LoVo (cell line): ENCODE measurements at places on chromosomes 5 and 9.

GRCh38 chr9:133995012-133995896 lies 3.1 kb upstream of the VAV2 start:
- DNase-seq, result no peak

GRCh38 chr5:113092683-113093082 lies 116.1 kb downstream of the DCP2 start:
- DNase-seq, result no peak

GRCh38 chr5:155699385-155699784 lies 627.6 kb upstream of the SGCD start:
- no peak for DNase-seq

DNA sequence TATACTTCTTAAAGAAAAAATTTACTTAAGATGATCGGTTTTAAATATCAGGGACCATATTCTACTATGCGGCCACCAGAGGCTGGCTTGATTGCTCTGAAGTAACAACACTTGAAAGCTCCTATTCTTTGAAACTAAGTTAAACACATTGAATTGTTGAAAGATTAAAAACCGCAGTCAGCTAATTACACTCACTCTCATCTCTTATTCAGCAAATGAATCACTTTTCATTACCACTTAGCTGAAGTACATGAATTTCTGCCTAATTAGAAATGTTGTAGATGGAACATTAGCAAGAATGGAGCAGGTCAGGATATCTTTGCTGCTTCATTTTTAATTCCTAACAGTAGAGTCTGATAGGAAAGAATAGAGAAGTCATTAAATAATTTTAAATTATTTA lies 42.3 kb downstream of the LSM11 start:
- no peak for DNase-seq

DNA sequence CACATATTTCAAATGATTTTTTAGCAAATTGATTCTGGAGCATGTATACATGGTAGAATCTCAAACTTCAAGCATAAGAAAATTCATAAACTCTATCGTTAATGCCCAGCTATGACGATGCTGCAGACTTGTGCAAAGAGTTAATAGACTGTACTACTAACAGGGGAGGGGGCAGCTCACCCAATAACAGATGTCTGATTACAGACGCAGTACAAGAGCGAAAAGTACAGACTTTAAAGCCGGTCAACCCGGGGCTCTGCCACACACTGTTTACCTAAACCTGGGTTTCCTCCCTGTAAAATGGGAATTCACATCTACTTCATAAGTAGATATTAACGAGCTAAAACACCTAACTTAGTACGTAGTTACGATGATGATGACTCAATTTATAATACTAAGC lies 651 bp downstream of the TRIM23 start:
- DNase-seq, result no peak

DNA sequence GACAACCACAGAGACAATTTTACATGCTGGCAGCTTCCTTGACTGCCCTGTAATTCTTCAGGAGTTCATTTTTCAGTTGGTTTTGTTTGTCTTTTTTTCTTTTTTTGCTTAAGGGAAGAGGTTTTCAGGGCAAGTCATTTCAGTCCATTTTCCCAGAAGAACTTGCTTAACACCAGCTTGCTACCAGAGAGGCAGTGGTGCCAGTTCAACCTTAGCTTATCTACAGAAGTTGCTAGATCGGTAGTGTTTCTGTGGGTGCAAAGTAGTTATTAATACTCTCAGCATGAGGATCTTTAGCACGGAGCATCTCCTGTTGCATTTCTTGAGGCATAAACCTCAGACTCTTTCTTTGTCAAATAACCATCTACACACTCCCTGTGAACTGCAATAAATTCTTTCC lies 1.1 kb downstream of the SPEF2 start:
- no peak for DNase-seq

DNA sequence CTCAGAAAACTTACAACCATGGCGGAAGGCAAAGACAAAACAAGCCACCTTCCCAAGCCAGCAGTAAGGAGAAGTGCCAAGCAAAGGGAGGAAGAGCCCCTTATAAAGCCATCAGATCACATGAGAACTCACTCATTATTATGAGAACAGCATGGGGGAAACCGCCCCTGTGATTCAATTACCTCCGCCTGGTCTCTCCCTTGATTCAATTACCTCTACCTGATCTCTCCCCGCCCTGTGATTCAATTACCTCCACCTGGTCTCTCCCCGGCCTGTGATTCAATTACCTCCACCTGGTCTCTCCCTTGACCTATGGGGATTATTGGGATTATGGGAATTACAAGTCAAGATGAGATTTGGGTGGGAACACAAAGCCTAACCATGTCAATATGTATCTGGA lies 467.3 kb upstream of the FTMT start:
- no peak for DNase-seq

DNA sequence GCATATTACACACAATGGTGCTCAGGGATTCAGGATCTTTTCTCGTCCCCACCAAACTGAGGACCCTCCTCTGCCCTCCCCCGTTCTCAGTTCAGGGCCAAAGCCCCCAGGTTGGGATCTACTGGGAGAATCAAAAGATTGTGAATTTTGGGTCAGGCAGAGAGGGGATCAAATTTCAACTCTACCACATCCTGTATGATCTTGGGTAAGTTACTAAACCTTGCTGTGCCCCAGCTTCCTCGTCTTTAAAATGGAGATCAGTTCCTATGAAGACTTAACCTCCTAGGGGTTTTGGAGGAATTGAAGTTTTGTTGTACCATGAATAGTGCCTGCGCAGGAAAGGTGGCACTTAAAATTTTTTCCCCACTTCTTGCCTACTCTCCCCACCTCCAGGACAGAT lies 62.4 kb downstream of the RAI14 start:
- no peak for DNase-seq

DNA sequence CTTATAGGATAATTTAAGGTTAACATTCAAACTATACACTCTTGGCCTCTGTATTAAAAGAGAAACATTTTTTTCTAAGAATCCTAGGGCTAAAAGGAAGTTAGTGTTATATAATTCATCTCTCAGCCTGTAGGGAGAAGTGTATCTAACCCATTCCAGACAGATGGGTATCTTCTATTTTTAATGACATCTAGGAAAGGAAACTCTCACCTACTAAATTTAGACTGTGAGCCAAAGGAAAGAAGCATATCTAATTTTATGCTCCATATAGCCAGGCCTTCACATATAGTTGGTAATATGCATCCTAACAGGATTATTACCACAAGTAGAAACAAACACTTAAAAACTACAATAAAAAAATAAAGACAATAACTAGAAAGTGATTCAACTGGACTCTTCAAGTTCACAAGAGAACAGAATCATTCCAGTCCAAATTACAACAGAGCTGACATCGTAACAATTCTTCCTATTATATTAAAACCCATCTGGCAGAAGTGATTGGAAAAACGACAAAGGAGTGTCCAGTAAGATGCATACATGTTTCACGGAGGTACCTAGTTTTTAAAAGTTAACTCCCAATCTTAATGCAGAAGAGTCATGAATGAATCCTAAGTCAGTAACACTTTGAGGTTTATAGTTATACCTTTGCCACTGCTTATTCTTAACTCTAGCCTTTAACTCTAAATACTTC lies 39.4 kb downstream of the SCAI start:
- DNase-seq, result no peak

GRCh38 chr9:18485714-18486113 lies 11.8 kb downstream of the ADAMTSL1 start:
- no peak for DNase-seq

GRCh38 chr9:21317956-21318923 lies 13.1 kb upstream of the IFNA5 start:
- peak; percentile 67 for DNase-seq

- no peak for DNase-seq
Observed at GRCh38 chr9:94925751-94926430, 199.4 kb downstream of the AOPEP start.

- no peak for DNase-seq
Observed at GRCh38 chr9:97440160-97440559, 28.3 kb downstream of the TDRD7 start.

DNA sequence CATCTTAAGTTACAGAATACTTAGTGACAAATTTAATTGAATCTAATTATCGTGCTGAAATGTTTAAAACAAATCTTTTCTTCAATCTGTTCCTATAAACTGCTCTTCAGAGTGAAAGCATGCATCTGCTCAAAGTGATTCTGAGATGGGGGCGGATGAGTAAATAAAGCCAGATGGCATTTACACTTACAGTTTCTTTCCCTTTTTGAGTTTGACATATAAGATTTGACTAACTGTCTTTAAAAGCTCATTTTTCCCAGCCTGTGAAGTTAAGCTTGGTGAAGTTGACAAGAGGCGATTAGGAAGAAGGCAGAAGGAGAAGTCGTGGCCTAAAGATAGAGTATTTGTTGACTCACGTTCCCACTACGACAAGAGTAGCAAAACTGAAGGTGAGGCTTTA lies 137.4 kb downstream of the LPAR1 start:
- DNase-seq, result no peak

GRCh38 chr9:89374176-89374575 lies 55.9 kb downstream of the SECISBP2 start:
- no peak for DNase-seq

DNA sequence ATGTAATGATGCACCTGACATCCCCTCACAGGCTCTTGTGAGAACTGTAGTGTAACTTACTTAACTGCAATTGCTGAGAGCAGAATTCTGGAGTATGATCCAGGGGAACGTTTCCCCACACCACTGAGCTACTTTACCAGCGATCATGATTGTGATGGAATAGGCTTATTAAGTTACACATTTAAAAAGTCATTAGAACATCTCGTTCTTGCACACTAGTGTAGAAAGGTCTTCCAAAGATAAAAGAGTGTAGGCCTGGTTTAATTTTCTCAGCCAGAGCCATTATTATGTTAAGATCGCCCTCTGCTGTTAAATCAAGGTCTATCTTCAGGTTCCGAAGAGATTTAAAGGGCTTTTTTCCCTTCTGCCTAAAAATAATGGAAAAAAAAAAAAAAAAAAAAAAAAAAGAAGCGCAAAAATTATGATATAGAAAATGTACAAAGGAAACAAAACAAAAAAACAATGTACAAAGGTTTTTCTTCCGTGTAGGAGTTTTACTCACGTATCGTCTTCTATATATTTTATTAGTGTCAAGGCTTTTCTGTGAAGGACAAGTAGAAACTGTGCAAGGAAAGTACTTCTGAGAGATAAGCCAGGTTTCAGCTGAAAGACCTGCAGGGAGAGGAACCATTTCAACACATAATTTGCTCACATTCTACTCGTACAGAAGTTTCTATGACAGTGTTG lies 18.6 kb upstream of the MOB3B start:
- no peak for DNase-seq

DNA sequence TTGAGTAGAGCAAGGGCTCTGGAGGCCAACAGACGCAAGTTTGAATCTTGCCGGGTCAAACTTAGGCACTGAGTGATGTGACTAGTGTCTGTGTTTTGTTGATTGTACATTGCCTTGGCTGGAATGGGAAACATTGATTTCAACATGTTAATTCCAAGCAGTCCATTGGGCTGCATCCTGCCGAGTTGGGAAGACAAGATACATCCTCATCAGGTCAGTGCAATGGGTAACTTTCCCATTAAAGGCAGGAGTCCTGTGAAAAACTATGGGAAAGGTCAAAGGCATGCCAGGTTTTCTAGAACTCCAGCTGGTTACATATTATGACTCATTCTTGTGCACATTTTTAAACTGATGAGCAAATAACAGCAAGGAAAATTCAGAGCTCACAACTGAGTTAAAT lies 126.5 kb upstream of the ABCA1 start:
- peak; percentile 40 for DNase-seq
